ENCODE measurements at places on chromosomes 11 and 22. TPM values are rescaled to one million over a fixed set of nuclear protein-coding genes. Genes with fewer than 3 reads are reported as not detected.

The GTSE1 gene
- total RNA-seq: 0.66 TPM

The ADM gene
- 87.1 TPM for total RNA-seq

The APOA4 gene
- total RNA-seq: not detected

The MUC6 gene
- total RNA-seq: not detected

The CARD18 gene
- total RNA-seq: 11.2 TPM

The APOA5 gene
- not detected for total RNA-seq

The MMP27 gene
- not detected for total RNA-seq

The TRIM64 gene
- not detected for total RNA-seq

The IGLL5 gene
- total RNA-seq: not detected

The SLN gene
- total RNA-seq: not detected

The C22orf15 gene
- total RNA-seq: 0.86 TPM

The RBM14 gene
- total RNA-seq: 53.5 TPM

The KLHL22 gene
- 33.5 TPM for total RNA-seq

The NCF4 gene
- not detected for total RNA-seq

The H19 gene
- 5.2 TPM for total RNA-seq

The PHETA2 gene
- total RNA-seq: 17.0 TPM

The CD3D gene
- not detected for total RNA-seq

The VSIG10L2 gene
- total RNA-seq: not detected

The OR8D4 gene
- total RNA-seq: not detected

The BEST1 gene
- total RNA-seq: 1.4 TPM

The XKR3 gene
- not detected for total RNA-seq

The NLRX1 gene
- 16.5 TPM for total RNA-seq

All from placental pericyte (primary cell).